ENCODE measurements at places on chromosomes 13 and 19.
A peak's percentile ranks its signal among the peaks of the same experiment; 100 is the strongest.

- no peak for DNase-seq
Measured at GRCh38 chr13:105616333-105617075, 919.0 kb downstream of the EFNB2 start.

GRCh38 chr13:113297370-113298042, 467 bp downstream of the LAMP1 start:
- DNase-seq, result peak; percentile 33

DNA sequence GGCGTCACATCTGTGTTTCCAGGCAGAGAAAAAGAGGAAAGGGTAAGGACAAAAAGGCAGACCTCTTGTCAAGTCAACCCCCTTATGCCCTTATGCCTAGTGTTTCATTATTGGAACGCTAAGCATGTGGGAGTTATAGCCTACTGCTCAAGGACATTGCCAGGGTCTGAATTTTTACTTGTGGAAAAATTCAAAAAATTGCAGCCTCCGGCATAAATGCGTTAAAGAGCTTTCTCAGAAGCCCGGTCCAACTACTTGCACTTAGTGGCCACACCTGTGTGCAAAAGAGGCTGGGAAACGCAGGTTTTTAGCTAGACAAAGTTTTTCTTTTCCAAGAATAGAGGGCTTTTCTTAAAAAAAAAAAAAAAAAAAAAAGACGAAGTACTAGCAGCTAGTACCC, 139.8 kb downstream of the DPF1 start:
- DNase-seq, result no peak

GRCh38 chr19:5929179-5929578, 15.1 kb downstream of the CAPS start:
- no peak for DNase-seq

DNA sequence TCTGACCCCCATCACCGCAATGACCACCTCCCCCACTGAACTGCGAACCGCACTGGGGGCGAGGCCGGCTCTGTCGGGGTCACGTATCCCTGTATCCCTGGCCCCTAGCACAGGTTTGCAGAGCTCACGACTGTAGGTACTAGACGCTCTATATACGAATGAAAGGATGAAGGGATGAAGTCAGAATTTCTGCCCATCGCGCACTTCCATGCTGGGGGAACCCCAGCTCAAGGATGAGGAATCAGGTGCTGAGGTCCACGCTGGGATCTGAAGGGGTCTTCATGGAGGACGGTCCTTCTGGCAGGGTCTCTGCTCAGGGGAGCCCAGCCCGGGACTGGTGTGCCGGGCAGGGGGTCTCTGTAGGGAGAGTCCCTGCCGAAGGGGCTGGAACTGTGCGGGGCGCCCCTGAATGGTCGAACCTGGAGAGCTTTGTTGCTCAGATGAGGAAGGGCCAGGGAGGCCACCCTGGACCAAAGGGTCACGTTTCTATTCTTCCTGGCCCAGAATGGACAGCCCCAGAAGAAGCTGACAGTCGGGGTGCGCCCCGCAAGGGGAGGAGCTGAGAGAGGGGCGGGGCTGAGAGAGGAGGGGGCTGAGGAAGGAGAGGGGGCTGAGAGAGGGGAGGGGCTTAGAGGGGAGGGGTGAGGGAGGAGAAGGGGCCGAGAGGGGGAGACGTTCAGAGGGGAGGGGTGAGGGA, 37.9 kb upstream of the SEMA6B start:
- DNase-seq, result no peak

DNA sequence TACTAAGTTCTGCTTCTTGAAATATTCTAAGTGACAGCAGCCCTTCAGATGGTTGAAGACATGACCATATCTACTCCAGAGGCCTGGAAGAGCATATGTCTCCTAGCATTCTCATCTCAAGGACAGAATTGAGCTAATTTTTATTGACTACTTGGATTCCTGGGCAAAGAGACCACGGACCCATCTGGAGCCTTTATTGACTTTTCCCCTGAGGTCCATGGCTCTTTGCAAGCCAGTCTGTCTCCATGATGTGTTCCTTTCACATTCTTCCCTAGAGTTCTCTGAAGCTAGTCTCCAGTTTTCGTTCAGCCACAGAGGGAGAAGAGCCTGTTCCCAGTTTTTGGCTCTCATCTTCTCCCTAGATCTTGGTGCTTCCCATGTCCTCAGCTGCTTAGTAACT, 202.7 kb downstream of the PCCA start:
- DNase-seq, result no peak

DNA sequence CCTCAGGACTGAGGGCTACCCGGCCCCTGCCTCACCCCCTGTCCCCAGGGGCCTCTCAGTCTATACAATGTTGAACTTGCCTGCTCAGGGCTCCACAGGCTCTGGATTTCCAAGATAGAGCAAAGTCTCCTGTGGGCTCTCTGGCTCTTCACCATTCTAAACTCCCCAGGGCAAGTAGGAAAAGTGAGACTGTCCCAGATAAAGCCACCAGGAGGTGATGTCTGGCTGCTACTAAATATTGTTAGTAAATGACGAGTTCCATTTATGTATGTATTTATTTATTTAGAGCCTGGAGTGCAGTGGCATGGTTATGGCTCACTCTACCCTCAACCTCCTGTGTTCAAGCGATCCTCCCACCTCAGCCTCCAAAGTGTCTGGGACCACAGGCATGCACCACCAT, 73.6 kb upstream of the SIAH3 start:
- no peak for DNase-seq

GRCh38 chr19:45158503-45159209, 2.1 kb downstream of the NKPD1 start:
- no peak for DNase-seq

DNA sequence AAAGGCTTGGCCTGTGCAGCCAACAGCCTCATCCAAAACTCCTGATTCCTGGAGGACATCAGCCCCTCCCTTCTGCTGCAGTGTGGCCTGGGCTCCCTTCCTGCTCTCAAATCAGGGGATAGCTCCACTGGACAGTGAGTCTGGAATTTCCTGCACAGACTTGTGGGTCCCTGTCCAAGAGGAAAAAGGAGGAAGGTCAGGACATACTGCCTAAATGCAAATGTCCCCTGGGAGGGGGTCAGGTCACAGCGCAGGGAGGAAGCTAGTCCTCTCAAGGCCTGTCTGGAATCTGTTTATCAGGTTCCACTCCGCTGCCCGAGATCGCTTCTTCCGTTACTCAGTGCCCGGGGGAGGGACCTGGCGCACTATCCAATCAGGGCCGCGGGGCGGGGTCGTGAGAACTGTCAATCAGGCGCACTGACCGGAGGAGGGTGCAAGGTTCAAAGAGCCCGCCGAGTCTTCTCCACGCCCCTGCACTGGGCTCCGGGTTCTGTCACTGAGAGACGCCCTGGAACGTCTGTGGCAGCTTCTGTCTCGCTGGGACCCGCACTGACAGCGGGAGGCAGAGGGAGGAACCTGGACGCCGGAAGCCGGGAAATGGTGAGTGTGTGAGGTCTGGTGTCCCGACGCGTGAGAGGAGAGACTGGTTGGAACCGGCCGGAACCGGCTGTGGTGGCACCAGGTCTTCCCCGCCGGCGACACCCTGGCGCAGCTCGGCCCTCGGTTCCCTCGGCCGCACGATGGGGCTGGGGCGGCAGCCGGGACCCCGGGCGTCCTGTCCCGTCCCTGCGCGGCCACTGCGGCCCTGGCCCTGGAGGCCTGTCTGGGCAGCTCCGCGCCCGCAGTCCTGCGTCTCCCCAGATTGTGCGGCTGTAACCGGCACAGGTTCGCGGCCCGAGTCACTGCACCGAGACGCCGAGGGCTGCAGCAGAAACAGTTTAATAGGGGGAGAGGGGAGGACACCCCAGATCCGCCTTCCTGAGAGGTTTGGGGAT, at the start of gene ZNF441:
Gene ZNF441 (plus strand): TSS at position 404 of the 995 bp plus-strand sequence. CDS start 194 bp downstream, at position 598.
- DNase-seq, result peak; percentile 98

GRCh38 chr13:29901710-29902631, 51.6 kb upstream of the UBL3 start:
- DNase-seq, result peak; percentile 37

DNA sequence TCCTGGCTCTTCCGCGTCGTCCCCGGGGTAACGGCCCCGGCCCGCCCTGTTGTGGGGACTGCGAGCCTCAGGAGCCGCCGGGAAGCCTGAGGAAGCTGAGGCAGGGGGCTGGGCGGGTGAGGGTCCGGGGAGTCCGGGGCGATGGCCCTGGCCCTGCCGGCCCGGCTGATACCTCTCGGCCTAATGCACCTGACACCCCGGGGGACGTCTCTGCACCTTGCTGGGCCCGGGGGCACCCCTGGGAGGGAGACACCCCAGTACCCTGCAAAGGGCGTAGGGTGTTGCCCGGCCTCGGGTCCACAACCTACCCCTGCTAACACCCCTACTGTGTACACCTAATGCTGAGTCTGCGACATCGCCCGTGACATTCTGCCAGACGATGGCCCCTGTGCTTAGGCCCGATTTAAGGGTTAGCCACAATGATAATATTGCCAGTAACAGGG, 410 bp downstream of the PIN1 start:
- DNase-seq, result no peak

- no peak for DNase-seq
Measured at GRCh38 chr19:47479701-47480503, 4.1 kb downstream of the KPTN start.

DNA sequence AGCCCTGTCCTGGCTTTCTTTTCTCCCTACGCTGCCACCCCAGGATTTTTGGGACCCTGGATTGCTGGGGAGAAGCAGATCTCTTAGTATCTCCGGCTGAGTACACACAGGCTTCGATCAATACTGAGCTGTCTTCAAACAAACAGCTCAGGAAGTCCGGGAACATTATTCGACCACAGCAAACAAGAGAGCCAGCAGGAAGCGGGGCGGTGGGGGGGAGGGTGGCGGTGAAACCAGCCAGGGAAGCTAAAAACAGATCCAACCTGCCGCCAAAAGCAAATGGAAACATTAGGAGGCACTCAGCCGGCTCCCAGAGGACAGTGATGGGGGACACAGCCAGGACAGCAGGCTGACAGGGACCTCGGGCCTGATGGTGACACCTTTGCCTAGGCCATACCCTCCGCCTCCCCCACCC, 12.2 kb upstream of the BCAM start:
- DNase-seq, result no peak

DNA sequence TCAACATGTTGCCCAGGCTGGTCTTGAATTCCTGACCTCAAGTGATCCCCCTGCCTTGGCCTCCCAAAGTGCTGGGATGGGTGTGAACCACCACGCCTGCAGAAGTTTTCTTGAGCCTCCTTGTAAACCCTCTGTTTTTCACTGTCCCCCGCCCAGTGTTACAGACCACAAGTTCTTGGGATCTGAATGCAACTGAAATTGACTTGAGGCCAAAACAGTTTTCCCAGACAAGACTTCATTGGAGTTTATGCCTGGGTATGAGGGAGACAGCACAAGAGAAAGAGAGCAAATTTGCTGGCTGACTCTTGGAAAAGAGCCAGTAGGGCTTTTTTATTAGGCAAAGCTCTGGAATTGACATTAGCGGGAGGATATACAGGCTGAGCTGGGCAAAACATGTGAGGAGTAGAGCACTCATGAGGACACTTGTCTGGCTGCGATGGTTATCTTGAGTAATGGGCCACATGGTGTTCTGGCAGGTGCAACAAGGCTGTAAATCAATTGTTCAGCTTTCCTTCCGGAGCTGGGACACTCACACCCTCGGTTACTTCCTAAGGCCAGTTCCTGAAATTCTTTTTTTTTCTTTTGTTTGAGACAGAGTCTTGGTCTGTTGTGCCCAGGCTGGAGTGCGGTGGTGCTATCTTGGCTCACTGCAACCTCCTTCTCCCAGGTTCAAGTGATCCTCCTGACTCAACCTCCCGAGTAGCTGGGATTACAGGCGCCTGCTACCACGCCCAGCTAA, 12.7 kb upstream of the HNRNPL start:
- DNase-seq, result no peak

GRCh38 chr13:113231306-113232207, 22.1 kb downstream of the CUL4A start:
- no peak for DNase-seq

DNA sequence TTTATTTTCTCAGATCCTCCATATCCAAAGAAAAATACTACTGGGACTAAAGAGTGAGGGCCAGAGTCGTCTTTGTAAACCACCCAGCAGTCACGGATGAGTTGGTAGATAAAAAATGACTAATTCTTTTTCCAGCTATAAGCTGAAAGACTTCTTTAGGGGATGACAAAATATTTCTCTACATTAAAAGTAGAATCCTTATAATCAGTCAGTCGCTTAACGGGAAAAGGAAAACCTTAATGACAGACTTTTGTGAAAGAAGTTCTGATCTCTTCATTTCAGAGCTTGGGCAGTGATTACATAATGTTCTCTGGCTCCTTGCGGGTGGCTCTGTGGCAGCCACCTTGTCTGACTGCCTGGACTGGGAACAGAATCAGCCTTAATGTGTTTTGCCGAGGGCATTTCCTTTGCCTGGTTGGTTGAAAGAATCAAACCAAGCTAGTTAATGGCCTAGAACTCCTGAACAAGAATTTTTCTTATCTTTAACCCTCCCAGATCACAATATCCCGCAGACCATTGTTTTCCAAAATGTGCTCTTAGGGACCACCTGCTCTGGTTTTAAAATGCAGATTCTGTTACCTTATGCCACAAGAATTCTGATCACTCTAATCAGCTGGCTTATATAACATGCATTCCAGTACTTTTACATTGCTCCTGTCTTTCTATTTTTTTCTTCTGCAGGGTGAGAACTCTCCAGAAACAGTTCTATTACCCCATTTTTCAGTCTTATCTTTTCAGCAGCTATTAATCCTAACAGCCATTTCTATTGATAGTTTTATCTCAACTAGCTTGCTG, 2.5 kb downstream of the ITM2B start:
- no peak for DNase-seq

DNA sequence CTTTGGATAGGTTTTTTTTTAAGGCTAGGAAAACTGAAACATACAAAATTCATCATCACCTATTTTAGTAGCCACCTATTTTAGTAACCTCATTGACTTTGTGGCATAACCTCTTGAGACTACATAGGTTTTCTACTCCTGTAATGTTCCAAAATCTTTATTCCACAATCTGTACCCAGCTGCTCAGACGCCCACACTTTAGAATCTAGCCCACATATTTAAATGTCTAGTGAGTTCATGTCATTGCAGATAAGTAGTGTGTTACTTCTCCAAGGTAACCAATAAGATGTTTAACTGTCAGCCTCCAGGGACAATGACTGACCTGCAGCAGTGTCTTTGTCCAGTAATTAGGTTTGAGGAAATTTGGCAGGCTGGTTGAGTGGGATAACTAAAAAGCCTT, 330.2 kb downstream of the MZT1 start:
- no peak for DNase-seq

- no peak for DNase-seq
Measured at GRCh38 chr13:102589301-102589822, 7.4 kb upstream of the TPP2 start.
